ENCODE measurements at places on chromosomes 1 and 21. TPM values are rescaled to one million over a fixed set of nuclear protein-coding genes. Genes with fewer than 3 reads are reported as not detected.
A peak's percentile ranks its signal among the peaks of the same experiment; 100 is the strongest.

- no peak for DNase-seq
Measured at GRCh38 chr1:109371341-109371739, 26.4 kb downstream of the SORT1 start.

- peak; percentile 50 for DNase-seq
Measured at GRCh38 chr1:40401473-40402201, 28.1 kb downstream of the SMAP2 start.

GRCh38 chr1:174931214-174931613 is 68.5 kb upstream of the CACYBP start:
- DNase-seq = no peak

- no peak for DNase-seq
Measured at GRCh38 chr21:36873513-36873912, 93.0 kb downstream of the HLCS start.

- DNase-seq = no peak
Measured at GRCh38 chr1:178543290-178543607, 30.3 kb downstream of the TEX35 start.

GRCh38 chr1:221708987-221709386 is 32.9 kb downstream of the DUSP10 start:
- DNase-seq = peak; percentile 57

Gene TRIM46
- total RNA-seq = not detected

Gene VASH2
- total RNA-seq = 1.1 TPM

- DNase-seq = peak; percentile 78
Measured at GRCh38 chr1:109509176-109510134, at the start of gene AMIGO1. TSS of gene AMIGO1 (minus strand) at chr1:109509727. CDS start at chr1:109508912, 815 bp downstream.

Gene ALG14
- total RNA-seq = 1.9 TPM

Gene PROX1
- 7.6 TPM for total RNA-seq

GRCh38 chr21:35350965-35351364 is 301.9 kb upstream of the RUNX1 start:
- no peak for DNase-seq

DNA sequence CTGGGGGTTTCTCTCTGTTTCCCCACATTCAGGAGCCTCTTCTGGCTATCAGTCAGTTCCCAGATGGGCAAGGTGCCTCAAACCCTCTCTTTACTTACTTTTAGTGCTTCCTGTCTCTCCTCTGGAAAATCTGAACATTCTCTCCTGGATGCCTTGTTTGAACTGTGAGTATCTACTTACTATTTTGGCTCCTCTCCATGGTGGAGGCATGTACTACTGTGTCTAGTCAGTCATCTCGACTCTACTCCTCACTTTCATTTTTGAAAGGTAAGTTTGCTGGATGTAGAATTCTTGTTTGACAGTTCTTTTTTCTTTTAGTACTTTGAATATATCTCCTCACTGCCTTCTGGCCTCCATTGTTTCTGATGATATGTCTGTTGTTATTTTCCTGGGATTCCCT is 70.9 kb upstream of the FAM78B start:
- DNase-seq = no peak

Gene KCNN3
- 1.1 TPM for total RNA-seq

Gene TMCC2
- total RNA-seq = 4.1 TPM

GRCh38 chr1:167786502-167786901 is 64.7 kb downstream of the MPZL1 start:
- DNase-seq = no peak

Gene WARS2
- 7.5 TPM for total RNA-seq

Gene OR2L5
- total RNA-seq = not detected

Gene CCSAP
- 1.8 TPM for total RNA-seq

GRCh38 chr1:89540406-89540970 is 15.9 kb downstream of the LRRC8B start:
- no peak for DNase-seq

Gene SH2D5
- total RNA-seq = not detected

- no peak for DNase-seq
Measured at GRCh38 chr1:27878039-27878438, 5.7 kb downstream of the THEMIS2 start.

Gene PLEKHA6
- 57.3 TPM for total RNA-seq

GRCh38 chr1:12434174-12434573 is 183.8 kb downstream of the DHRS3 start:
- no peak for DNase-seq

DNA sequence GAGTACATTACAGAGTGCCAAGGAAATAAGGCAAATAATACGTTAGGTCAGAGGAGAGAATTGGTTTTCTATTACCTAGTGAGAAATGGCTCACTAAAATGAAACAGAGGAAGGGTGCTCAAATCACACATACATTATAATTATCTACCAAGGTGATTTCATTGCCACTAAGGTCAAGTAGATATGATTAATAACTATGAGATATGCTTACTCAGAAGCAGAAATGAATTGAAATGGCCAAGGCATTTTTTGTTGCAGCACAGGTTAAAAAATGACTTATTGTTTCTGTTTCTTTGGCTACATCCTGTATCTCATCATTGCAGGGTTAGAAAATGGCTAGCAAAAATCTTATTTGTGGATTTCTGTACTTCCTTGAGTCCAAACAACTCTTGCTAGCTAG is 154.5 kb upstream of the GORAB start:
- DNase-seq = no peak

DNA sequence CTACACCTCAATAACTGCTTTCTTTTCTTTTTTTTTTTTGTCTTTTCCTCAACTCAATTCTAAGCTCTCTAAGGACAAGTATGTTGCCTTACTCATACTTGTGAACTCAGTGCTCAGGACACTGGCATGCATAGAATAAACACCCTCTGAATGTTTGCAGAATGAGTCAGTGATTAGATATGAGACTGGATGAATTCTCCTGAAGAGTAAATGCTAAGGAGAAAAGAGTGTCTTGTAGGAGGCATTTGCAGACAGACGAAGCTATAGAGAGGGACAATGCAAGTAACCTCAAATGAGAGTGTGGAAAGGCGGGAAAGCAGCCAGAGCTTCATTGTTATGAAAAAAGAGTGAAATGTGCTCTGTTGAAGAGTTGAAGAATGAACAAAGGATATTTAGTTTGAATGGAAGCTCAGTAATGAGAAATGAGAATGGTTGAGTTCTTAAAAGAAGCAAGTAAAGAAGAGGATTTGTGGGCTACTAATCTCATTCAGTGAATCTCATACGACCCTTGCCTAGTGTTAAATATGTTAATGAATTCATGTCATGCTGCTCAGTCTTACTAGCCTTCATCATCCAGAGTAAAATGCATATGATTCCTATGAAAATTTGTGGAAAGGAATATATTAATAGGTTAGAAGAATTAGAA is 166.1 kb upstream of the DPYD start:
- no peak for DNase-seq

- no peak for DNase-seq
Measured at GRCh38 chr1:53895421-53895820, 1.4 kb downstream of the DIO1 start.

Gene PDXK
- total RNA-seq = 157 TPM

GRCh38 chr1:216626394-216627067 is 96.7 kb downstream of the ESRRG start:
- no peak for DNase-seq
